ENCODE measurements at places on chromosomes 7 and 10.
A peak's percentile ranks its signal among the peaks of the same experiment; 100 is the strongest.

- DNase-seq = peak; percentile 58
These were observed 278.6 kb downstream of the ARHGAP12 start for GRCh38 chr10:31650010-31650409.

- no peak for DNase-seq
These were observed 39.2 kb downstream of the ZNF467 start for GRCh38 chr7:149733924-149734790.

GRCh38 chr10:88754287-88754686, 5.5 kb upstream of the LIPN start:
- no peak for DNase-seq

DNA sequence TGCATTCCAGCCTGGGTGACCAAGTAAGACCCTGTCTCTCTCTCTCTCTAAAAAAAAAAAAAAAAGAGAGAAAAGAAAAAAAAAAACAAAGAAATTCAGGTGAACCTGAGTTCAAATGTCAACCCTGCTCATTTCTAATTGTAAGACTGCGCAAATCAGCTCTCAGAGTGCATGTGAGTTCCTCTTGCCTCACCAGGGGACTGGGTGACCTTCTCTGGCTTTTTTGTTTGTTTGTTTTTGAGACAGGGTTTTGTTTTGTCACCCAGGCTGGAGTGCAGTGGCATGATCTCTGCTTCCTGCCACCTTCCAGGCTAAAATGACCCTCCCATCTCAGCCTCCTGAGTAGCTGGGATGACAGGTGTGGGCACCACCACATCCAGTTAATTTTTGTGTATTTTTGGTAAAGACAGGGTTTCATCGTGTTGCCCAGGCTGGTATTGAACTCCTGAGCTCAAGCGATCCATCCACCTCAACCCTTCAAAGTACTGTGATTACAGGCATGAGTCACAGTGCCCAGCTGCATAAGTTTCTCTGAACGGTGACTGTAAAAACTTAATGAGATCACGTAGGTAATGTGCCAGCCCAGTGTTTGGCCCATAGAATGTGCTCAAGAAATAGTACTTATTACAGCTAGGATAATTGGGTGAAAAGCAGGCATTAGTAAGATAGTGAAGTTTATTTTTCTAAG, 45.3 kb upstream of the BAMBI start:
- no peak for DNase-seq

DNA sequence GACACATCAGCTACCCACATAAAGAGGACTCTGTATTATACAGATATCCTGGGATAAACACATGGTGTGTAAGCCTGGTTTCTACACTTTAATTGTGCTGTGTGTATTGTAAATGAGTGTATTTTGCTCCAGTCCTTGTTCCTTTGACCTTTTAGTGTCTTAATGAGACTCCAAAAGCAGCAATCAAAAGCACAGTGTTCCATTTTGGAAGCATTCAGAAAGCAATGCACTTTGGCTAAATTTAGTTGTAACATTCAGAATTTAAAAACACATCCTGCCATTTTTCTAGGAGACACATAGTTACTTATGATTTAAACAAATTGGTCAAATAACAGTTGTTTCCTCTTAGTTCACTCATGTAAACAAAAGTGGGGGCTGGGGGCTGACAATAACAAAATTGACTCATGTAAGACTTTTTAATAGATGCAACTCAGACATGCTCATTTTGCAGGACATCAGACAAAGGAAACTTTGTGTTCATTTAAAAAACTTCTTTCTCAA, 122.2 kb downstream of the GPR37 start:
- no peak for DNase-seq

Measured in mucosa of descending colon (tissue), 3 donors.